ENCODE measurements at places on chromosomes 13 and 19. TPM values are rescaled to one million over a fixed set of nuclear protein-coding genes. Genes with fewer than 3 reads are reported as not detected.

Gene NDUFB7
- 313 TPM for total RNA-seq

Gene TNFSF13B
- total RNA-seq = 0.94 TPM

Gene ERICH6B
- total RNA-seq = not detected

Gene CEACAM19
- 0.09 TPM for total RNA-seq

Gene F2RL3
- total RNA-seq = 27.6 TPM

Gene LAIR1
- 0.20 TPM for total RNA-seq

Gene GPR12
- not detected for total RNA-seq

Gene SHISA7
- 0.34 TPM for total RNA-seq
